ENCODE measurements at places on chromosomes 2 and 18.

- no peak for DNase-seq
Measured at GRCh38 chr2:44786045-44786816, 155.3 kb upstream of the SIX3 start.

GRCh38 chr2:85930129-85931124 is 41.6 kb upstream of the ST3GAL5 start:
- DNase-seq: no peak

DNA sequence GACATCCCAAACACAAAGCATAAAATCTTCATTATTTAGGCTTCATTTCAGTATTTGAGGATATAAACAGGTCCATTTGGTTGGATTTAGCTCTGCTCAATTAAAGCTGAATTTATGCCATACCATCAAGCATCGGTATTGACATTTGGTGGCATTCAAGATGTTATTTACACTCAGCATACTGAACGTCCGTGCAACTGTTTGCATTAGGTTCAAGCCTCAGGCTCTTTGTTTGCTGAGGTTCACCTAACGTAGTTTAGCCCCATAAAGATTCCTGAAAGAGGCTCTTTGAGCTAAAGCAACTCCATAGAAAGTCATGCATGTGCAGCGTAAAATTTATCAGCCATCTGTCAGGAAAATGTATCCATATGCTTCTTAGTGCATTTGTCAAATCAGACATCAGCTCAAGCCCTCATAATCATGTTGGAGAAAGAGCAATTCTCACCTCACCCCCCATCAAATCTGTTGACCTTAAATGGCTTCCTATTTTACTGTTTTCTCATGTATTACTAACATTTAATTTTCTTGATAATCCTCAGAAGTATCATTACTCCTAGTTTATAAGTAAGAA is 366.9 kb downstream of the EPHA4 start:
- no peak for DNase-seq

DNA sequence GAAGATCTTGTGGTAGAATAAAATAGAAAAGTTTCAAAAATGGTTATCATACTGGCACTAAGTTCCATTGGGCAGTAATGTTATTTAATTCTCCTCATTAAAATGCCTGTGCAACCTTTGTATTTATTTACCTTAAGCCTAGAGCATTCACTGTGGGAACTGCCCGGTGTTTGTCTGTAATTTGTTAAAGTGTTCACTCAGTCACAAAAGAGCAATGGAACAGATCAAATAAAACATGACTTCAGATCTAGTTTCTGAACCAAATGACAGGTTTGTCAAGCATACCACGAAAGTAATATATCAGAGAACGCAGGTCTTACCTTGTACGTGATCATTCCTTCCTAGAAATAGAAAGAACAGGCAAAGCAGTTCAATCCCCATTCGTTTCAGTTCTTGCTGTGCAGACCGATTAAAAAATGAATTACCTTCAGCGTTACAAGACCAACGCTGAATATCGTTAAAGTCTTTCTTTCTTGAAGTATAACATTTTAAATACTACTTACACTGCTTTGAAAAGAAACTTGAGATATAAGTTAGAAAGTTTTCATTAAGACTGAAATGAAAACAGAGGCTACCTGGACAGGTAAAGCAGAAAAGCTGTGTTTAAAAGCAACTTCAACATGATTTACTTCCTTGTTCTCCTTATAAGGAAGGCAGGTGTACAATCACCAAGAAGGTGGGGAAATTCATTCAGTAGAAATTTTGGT is at the start of gene ITGB6:
Gene ITGB6 (minus strand): TSS at position 590 of the 707 bp plus-strand sequence. CDS start 209 bp downstream, at position 381.
- no peak for DNase-seq

DNA sequence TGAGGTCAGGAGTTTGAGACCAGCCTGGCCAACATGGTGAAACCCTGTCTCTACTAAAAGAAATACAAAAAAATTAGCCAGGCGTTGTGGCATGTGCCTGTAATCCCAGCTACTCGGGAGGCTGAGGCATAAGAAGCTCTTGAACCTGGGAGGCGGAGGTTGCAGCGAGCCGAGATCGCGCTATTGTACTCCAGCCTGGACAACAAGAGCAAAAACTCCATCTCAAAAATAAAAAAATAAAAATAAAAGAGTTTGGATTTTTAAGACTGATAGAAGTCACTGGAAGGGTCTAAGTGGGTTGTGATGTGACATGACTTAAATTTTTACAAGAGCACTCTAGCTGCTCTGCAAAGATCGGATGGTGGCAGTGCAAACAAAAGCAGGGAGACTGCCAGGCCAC is 15.9 kb downstream of the KCNK3 start:
- no peak for DNase-seq

DNA sequence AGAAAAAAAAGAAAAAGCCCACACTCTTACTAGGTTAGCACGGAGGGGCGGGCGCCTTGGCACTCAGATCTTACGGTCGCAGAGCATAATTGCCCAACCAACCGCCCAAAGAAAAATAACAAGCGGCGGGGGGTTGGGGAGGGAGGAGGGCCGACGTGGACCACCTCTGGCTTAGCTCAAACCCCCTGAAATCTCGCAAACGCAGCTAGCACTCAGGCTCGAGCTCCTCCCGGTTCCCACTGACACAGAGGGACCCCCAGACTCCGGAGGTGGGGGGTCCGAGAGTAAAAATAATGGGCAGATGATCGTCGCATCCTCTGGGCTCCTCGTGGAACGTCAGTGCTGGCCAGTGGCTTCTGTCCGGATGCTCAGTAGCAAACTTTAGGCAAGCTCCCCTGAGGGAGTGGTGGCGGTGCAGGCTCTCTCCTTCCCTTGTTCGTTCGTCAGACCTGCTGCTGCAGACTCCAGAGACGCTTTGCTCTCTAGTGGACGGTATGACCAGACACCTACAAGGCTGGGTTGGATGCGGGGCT is 12.0 kb downstream of the CATIP start:
- DNase-seq: no peak

GRCh38 chr18:73679941-73680712 is 467.5 kb downstream of the FBXO15 start:
- no peak for DNase-seq

- no peak for DNase-seq
Measured at GRCh38 chr2:6986912-6987361, 69.7 kb downstream of the RNF144A start.

DNA sequence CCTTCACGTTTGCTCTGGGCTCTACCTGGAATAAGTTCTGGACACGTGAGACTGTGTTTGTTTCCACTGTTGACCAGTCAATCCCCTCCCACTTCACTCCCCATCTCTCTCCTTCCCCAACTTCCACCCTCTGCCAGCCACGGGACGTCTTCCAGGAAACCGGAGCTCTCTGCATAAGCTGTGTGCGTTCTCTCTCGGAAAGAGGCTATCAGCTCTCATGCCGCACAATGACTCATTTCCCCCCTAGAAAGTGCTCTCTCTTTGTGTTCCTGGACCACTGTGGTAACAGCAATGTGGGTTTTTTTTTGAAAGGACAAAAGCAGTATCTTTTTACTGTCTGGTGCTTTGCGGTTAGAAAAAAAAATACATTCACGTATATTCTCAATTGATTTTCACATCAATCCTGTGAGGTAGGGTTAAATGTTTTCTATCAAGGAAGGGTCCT is 10.2 kb downstream of the PROKR1 start:
- DNase-seq: peak; percentile 60

- DNase-seq: no peak
Measured at GRCh38 chr2:220880623-220881596, 691.2 kb downstream of the EPHA4 start.

GRCh38 chr2:157229572-157229971 is 27.9 kb upstream of the GALNT5 start:
- DNase-seq: no peak

All from activated CD4-positive, alpha-beta T cell treated with anti-CD3 and anti-CD28 coated beads, Interleukin-2, amount 10 ng/mL, durations not matched to agents 7 days and 5 days (primary cell).